ENCODE measurements at places on chromosomes 11 and 22.

DNA sequence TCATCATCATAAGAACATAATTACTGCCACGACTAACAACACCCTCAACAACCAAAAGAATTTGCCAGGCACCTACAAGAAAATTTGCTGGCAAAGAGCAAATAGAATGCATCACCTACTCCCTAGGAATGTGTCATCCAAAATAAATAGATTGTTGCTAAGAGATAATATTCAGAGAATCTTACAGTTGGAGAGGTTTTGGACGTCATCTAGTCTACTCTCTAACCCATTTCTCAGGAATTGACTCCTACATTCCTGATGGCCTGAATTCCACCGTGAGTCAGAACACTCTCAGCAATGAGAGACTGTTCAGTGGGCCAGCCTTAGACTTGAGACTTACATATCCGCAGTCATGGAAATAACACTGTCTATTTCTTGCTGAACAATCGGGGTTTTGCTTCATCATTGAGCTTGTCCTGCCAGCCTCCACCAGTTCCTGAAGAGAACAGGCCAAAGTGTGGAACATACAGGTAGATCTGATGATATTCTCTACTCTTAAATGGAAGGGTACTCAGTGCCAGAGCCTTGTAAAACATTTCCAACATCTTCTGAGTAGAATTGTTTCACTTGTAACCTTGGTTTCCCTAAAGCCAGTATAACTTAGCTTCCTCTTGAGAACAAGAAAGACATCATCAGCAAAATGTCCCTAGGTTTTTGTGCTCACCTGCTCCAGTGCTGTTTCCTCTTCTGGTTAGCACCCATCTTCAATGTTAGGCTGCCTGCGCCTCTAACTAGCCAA lies 8.3 kb downstream of the KIRREL3 start:
- DNase-seq = no peak

DNA sequence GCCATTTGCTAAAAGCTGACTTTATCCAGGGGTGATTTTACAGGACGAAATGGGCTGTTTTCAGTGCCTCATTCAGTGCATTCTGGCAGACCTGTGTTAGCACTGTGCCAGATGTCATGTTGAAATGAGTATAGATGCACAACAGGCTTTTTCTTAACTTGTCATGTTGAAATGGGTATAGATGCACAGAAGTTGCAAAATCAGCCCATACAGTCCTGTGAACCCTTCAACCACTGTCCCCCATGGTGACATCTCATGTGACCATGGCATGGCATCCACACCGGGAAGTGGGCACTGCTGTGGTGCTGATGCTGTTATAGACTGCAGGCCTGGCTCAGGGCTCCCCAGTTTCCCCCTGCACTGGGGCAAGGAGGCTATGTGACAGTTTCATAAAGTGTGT lies 2.5 kb downstream of the TALDO1 start:
- no peak for DNase-seq

DNA sequence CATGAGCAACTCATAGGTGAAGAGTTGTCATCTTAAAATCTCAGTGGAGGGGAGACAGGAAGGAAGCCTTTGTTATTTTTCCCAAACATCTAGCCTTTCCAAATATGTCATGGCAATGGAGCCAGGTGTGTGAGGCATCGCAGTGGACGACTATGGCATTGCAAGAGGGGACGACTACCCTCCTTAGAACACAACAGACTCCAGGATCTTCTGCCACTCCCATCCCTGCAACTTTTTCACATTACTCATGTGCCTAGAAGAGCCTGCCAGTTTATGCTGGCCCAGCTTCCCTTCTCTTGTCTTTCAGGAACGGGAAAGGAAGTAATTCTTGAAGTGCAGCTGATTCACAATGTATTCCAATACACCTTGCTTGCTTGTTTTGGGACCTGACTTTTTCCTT lies 1008.4 kb downstream of the OPCML start:
- DNase-seq = no peak

DNA sequence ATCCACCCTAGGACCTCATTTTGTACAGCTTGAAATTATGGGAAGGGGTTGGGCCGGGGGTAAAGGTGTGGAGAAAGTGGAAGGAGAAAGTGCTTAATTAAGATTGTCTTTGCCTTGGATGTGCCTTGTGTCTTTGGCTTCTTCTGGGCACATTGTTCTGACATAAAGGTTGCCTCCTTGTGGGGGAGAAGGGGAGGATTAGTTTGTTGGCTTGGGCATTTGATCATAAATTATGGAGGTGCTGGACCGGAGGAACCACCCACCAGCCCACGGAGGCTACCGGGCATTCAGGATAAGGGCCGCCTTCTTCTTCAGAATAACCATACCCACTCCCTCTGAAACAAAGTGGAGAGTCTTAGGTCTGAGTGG lies 1.3 kb downstream of the PAFAH1B2 start:
- DNase-seq = peak; percentile 33

GRCh38 chr11:13316528-13316961 lies 39.0 kb downstream of the BMAL1 start:
- DNase-seq = no peak

DNA sequence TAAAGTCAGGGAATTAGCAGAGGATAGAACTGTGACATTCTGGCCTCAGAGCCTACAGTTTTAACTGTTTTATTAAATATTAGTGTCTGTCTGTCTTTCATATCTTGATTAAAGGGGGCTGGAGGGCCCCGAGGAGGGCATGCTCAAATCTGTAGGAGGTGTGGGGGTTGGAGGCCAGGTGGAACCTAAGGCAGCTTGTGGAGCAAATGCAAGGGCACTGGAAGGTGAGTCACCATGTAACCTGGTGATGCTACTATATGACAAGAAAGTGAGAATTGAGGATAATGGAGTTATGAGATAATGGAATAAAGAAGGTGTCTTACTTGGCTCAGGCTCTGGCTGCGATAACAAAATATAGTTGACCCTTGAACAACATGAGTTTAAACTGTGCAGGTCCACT lies 27.3 kb upstream of the TMEM86A start:
- no peak for DNase-seq

GRCh38 chr11:34640050-34640923 lies 19.4 kb downstream of the EHF start:
- no peak for DNase-seq

GRCh38 chr11:131370090-131370751 lies at the start of gene NTM:
Gene NTM (plus strand): TSS chr11:131370615.
- DNase-seq = no peak

DNA sequence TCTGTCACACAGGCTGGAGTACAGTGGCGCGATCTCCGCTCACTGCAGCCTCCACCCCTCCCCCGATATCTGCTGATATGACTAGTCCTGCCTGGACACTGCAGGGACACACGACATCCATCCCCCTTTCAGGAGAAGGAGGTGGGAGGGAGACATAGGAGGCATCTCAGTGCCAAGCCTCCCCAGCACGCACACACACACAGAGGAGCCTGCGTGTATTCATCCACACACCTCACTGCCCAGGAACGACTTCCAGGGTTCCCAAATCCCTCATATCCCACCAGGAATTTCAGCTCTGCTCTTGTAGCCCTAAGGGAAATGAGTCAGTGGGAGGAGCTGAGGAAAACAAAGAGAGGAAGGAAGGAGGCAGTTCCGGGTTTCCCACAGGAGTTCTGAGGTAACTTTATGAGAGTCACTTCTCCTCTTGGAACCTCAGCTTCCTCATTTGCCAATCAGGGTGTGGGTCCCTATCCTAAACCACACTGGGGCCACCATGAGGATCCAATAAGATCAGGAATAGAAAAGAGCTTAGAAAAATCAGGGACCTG lies 37.2 kb upstream of the ACER3 start:
- DNase-seq = no peak

DNA sequence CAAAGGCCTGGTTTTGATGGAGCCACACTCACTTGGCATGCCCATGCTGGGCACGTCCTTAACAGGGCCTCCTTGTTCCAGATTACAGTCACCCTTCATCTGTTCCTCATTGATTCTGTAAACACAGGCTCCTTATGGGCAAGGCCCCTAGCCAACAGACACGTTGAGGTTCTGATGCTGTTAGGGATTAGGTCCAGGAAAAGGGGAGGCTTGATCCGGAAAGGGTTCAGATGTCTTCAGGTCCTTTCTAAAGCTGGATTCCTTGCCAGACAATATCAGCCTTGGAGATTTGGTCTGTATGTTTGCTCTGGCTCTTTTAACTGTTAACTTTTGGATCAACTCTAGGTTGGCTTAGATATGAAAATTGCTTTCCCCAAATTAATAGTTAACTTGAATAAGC lies 46.9 kb upstream of the PRSS23 start:
- no peak for DNase-seq

GRCh38 chr11:80700386-80700785 lies 1259.6 kb upstream of the TENM4 start:
- DNase-seq = no peak

- DNase-seq = no peak
Measured at GRCh38 chr11:63831326-63831725, 7.6 kb upstream of the MARK2 start.

GRCh38 chr11:65132988-65133700 lies 1.2 kb downstream of the SYVN1 start:
- peak; percentile 73 for DNase-seq

- no peak for DNase-seq
Measured at GRCh38 chr11:72441752-72442207, 7.4 kb upstream of the CLPB start.

DNA sequence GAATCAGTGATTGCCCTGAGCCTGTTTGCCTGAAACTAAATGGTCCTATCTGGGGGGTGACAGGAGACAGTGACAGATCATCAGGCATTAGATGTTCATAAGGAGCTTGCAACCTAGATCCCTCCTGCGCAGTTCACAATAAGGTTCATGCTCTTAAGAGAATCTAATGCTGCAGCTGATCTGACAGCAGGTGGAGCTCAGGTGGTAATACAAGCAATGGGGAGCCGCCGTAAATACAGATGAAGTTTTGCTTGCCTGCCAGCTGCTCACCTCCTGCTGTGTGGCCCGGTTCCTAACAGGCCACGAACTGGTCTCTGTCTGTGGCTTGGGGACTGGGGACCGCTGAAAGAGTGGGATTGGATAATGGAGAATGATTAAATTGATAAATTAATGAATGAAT lies 14.0 kb downstream of the NOX4 start:
- no peak for DNase-seq

GRCh38 chr11:115550291-115551059 lies 46.3 kb upstream of the CADM1 start:
- no peak for DNase-seq

DNA sequence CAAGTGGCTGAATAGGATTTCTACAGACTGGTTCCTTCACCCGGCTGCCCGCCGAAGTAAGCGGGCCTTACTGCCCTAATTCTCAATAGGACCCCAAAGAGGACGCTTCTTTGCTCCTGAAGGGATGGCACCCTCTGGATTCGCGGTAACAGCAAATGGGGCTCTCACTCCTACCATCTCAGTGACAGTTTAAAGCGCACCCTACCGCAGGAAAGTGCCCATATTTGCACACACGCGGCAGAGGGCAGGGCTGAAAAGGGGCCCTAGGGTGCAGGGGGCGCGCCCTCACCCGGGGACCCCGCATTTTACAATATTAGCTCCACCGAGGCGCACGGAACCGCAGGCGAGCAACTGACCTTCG lies 985 bp upstream of the UPB1 start:
- no peak for DNase-seq

DNA sequence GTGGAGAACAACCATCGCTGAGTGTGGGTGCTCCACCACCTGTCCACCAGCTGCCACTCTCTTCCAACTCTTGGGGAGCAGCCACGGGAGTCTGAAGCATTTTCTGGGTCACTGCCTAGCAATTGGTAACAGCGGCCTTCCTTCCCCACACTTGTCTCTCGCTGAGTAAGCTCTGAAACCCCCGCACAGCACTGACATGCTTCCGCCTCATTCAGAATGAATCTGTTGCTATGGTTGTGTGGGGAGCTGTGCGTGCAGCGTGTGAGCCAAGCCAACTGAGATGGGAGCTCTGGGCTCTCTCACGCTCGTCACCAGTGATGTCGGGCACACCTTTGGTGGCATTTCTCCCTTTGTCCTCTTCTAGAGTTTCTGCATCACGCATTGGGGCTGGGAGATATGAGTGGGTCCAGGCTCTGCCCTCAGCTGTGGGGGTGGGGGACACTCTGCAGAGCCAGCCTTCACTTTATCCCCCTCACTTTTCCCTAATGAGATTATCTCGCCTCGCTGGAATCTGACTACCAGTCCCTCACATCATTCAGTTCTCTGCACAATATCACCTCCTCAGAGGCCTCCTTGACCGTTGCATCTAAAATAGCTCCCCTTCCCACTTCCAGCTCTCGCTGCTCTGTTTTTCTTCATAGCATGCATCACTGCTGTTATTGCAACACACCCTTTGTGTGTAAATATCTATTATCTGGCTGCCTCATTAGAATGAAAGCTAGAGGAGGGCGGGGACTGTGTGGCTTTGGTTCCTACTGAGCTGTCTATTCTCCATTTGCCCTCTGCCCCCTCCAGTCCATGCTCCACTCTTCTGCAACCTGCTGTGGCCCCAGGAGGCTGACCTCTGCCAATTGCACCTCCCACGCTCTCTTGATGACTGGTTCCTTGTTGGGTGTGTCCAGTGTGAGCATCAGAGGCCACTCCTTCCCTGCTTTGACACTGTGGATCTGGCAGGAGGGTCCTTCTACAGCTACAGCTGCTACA lies 569.9 kb upstream of the CADM1 start:
- DNase-seq = peak; percentile 59

- no peak for DNase-seq
Measured at GRCh38 chr11:121801781-121802180, 314.2 kb downstream of the BLID start.

GRCh38 chr11:99934008-99934407 lies 753.1 kb upstream of the ARHGAP42 start:
- no peak for DNase-seq

DNA sequence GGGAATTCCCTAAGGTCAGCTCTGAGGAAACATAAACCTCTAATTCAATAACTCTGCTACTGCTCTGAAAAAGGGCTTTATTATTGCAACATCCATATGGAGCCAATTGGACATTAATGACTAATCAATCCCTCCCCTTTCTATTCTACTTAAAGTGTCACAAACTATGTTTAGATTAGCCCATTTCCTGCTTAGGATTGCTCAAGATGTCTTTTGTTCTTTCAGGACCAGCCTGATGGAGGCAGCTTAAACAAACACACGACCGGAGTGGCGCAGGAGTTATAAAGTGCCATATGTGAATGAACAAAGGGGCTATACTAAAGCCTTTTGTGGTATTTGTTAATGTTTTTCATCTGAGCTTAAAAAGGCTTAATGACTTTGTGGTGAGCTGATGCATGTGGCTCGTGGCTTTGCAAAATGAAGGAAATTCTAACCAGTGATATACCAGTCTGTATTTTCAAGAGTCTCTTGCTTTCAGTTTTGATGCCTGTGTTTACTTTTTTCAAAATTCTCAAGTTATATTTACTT lies 354.4 kb downstream of the SOX6 start:
- no peak for DNase-seq
